MG63 (cell line): ENCODE measurements at places on chromosomes 3 and 15.

GRCh38 chr3:12705981-12706380 is 42.1 kb upstream of the RAF1 start:
- DNase-seq: peak; percentile 33

DNA sequence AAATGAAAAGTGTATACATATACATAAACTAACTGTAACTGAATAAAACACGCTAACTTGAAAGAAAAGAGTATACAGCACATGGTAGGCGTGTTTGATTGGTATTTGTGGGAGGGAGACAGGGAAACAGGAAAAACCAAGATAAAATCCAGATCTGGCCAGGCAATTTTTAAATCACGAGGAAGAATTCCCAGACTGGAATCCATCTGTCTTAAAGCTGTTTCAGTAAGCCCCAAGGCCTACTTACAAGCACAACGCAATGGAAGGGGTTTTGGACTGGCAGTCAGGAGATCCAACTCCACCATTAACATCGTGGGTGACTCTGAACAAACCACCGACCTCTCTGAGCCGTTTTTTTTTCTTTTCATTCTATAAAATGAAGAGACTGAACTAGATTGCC is 195.8 kb downstream of the OSBPL10 start:
- DNase-seq: no peak

DNA sequence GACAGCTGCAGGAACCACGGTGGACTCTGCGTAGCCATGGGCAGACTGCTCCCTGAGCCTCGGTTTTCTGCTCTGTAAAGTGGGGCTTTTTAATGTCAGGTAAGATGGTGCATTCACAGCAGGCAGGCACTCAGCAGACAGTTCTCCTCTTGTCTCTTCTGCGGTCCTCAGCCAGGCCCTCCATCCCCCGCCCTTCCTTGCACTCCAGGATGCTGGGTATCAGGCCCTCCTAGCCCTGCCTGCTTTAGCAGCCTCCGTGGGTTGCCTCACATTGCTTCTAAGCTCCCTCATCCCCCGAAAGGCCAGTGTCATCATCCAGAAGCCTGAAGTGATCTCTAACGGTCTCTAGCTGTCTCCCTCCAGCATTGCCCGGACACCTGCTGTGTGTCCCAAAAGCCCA is 115.7 kb downstream of the WNT7A start:
- DNase-seq: no peak

GRCh38 chr15:87829332-87830050 is 427.0 kb downstream of the NTRK3 start:
- DNase-seq: peak; percentile 88

DNA sequence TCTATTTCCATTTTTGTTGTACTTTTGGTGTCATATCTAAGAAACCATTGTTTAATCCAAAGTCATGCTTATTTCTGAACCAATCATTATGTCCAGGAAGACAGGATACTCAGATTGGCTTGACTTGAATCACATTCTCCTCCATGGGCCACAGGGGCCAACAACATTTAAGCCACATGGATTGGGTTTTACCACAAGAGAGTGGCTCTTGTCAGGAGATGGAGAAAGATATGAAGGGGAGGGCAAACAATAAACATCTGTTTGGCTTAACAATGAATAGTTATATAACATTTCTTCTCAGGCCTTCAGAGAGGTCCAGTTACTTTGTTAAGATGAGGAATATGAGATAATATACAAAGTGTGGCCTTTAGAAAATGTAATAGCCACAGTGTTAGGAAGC is 44.6 kb downstream of the GXYLT2 start:
- no peak for DNase-seq

DNA sequence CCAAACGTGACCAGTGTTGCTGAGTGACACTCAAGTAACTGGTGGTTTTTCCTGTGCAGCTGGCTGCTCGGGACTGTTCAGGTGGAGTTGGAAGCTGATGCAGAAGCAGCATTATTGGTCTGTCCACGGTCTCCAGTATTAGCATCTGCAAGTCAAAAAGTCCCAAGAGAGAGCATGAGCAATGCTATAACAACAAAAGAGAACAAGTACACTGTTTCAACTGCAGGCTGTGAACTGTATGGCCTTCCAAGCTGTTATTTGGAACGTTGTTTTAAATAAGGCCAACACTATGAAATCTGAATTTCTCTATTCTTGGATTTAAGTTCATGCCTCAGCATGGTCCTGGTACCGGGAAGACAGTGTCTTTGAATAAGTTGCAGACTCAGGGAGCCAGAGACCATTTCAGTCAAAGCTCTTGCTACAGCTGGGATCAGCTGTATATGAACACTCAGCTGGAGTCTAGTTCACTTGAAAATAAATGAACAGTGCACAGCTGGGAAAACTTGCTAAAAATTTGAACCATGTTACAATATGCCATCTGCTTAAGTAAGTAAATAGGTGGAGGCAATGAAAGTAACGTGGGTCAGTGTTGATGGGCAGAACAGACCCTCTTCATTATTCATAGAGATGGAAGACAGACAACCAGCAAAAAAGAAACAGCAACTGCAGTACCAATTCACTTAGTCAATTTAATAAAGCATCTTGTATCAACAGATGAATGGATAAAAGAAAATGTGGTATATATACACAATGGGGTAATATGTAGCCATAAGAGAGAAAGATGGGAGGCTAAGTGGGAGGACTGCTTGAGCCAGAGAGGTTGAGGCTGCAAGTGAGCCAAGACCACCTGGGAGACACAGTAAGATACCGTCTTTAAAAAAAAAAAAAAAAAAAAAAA is 45.1 kb downstream of the NR1I2 start:
- DNase-seq: no peak

DNA sequence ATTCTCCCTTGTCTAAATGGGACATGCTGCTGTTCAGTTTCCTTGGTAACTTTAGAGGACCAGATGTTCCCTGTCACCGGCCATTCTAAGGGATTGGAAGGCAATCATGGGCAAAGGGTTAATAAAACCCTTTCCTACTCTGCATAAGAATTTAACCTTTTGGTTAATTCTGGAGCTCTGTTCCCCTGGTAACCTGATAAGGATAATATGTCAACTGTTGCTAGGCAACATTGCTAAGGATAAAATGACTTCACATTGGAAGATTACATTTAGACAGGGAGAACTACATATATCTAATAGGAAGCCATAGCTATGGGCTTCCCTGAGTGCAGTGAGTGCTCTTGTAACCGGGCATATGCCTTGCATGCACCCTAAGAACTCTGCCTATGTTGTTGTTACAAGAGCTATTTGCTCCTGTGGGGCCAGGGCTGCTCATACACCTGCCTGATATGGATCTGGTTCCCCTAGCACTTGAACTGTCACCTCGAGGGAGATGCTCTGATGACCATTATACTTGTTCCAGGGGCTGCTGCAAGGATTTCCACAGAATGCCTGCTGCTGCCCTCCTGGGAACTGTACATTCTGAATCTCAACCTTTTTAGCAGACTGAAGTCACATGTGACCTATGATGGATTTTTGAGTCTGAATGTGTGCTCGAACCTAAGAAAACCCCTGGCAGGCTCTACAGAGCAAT is 326.3 kb upstream of the PDZRN3 start:
- no peak for DNase-seq

DNA sequence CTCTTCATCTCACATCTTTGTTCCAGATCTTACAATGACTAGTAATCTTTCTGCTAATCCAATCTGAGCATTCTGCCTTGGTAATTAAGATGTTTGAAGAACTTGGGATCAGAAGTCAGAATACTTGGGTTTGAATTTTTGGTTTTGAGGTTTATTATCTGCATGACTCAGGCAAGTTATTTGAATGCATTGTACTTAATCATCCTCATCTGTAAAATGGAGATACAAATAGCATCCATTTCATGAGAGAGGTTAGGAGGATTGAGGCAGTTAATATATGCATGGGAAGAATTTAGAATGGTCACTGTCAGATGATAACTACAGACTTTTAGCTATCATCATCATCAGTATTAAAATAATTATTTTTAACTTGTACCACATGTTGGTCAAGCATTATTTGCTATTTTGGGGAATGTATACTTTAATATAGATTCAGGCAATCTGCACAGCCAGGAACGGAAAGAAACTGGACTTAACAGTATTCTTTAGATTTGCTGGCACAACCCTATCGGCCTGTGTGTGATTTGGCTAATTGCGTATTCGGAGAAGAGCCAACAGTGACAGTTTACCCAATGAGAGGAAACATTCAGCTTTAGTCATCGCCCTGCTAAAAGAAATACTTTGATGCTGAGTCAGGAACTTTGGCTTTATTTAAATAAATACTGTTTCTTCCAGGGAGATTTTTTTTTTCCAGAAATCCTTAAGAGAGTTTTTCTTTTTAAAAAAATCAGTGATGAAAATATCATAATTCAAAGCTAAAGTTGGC is 600.0 kb downstream of the ROBO1 start:
- DNase-seq: peak; percentile 68

DNA sequence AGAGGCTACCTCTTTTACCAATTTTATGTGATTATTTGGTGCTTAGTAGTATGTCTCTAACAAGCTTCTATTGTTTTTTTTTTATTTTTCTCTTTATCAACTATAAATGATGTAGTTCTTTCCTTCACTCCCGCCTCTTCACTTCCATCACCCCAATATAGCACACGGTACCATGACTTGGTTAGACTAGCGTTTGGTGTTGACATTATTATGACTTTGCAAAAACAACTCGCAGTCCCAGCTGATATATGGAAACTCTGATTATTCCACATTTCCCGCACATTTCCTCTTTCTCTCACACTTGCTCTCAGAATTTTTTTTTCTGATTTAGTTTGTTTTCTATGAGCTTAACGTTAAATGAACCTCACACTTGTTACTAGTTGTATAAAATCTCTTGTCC is 162.2 kb downstream of the GREM1 start:
- DNase-seq: no peak

DNA sequence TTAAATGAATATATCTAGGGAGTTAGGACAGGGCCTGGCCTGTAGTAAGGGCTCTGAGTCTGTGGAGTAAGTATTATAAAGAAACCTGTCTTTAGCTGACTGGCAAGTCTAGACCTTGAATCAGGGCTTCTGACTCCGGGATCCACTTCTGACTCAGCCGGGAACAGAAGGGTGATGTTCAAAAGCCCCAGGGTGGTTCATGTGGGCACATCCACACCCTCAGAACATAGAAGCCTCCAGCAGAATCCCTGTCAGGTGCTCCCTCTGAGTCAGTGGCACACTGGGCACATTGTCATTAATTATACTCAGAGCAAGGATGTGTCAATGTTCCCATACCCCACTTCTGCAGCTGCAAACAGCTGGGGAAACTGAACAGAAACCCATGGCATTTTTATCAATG is 26.7 kb upstream of the SNRK start:
- no peak for DNase-seq

- DNase-seq: no peak
These were observed 98.7 kb upstream of the RAP2B start for GRCh38 chr3:153063337-153063736.

DNA sequence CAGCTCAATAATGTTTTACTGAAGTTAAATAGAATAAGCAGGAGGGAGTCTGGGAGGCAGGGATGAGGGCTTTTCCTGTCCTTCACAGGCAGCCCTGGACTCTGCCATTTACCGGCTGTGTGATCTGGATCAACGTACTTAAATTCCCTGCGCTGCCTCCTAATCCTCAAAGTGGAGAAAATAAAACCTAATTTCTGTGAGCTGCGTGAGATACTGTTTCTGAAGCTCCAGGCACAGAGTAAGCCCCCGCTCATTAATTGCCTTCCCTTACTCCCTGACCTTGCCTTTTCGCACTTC is 278 bp upstream of the PDIA5 start:
- DNase-seq: no peak

DNA sequence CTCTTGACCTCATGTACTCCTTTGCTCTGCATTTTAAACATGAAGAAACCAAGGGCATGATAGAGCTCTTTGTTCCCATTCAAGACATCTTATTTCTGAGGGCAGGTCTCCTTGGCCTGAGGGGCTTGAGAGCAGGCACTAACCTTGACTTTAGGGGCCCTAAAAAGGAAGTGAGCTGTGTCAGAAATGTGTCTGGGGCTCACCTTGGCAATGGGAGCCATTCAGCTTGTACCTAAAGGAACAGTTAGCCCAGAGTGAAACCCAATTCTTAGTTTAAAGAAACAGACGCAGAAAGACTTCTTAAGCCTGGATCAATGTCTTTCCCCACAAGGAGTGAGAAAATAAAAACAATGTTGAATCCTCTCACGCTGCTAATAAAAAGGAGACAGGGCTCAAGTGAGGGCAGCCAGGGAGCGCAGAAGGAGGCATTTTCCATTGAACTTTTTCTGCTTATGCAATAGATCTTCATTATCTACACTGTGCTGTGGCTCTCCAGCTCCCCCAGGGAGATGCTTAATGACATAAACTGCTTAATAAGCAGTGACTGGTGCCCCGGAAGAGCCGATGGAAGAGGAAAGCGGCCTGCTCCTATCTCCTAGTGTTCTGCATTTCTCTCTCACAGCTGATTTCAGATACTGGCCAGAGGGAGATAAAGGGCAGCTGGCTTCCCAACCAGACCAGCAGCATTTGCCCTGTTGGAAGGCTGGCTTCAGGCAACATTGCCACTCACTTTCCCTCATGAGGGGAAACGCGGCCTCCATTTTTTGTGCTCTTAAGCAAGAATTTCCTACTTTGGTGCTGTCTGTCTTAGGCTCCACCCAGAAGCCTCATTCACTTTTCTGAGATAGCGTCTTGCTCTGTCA is 152.0 kb downstream of the OPA1 start:
- DNase-seq: no peak

- DNase-seq: no peak
These were observed 93.3 kb upstream of the TRIM42 start for GRCh38 chr3:140584549-140584948.

- DNase-seq: no peak
These were observed 17.7 kb upstream of the CPA3 start for GRCh38 chr3:148847351-148847750.

- no peak for DNase-seq
These were observed 639.8 kb downstream of the MAGI1 start for GRCh38 chr3:65398953-65399352.

- DNase-seq: no peak
These were observed 144.7 kb upstream of the TTC14 start for GRCh38 chr3:180457225-180457624.

- no peak for DNase-seq
These were observed 50.5 kb upstream of the WNT5A start for GRCh38 chr3:55537563-55537962.

DNA sequence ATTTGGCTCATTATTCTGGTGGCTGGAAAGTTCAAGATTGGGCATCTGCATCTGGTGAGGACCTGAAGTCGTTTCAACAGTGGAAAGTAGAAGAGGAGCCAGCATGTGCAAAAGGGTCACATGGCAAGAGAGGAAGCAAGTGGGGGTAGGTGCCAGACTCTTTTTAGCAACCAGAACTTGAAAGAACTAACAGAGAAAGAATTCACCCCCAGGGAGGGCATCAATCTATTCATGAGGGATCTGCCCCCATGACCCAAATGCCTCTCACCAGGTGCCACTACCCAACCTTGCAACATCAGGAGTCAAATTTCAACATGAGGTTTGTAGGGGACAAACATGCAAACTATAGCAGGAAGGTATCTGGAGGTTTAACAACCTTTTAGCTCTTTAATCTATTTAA is 10.3 kb upstream of the RYK start:
- no peak for DNase-seq

DNA sequence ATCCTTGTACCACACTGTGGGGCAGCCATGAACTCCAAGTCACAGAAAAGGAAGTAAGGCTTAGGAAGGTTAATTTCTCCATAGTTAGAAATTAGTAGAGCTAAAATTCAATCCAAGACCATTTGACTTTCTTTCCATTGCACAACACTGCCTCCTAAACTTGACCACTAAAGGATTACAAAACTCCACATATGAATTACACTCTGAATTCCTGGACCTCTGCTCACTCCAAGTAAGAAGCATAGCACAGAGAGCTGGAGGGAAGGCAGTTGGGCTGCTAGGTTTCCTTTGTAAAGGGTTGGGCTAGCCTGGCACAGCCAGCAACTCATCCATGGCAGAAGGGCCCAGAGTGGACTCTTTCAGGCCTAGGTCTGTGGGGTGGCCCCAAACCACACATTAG is 134.4 kb downstream of the MYLK start:
- DNase-seq: peak; percentile 75
